ENCODE measurements at places on chromosomes 7 and 10. TPM values are rescaled to one million over a fixed set of nuclear protein-coding genes. Genes with fewer than 3 reads are reported as not detected.

The ASCC1 gene
- total RNA-seq = 26.6 TPM

The ECHDC3 gene
- 4.4 TPM for total RNA-seq

The VGF gene
- 0.14 TPM for total RNA-seq

The BAZ1B gene
- total RNA-seq = 54.6 TPM

The ATOH7 gene
- not detected for total RNA-seq

The IKZF1 gene
- not detected for total RNA-seq

The ARHGEF35 gene
- total RNA-seq = 1.3 TPM

The LIPF gene
- total RNA-seq = not detected

The STAG3 gene
- 0.28 TPM for total RNA-seq

The ABHD11 gene
- 5.7 TPM for total RNA-seq

The SPDYE9 gene
- total RNA-seq = not detected

The PLCE1 gene
- 0.55 TPM for total RNA-seq

The PBLD gene
- total RNA-seq = 6.7 TPM

The PODXL gene
- 0.83 TPM for total RNA-seq

The TAS2R38 gene
- not detected for total RNA-seq

The TMEM139 gene
- not detected for total RNA-seq

Data from smooth muscle cell of bladder (primary cell).